Astrocyte (in vitro differentiated cells and primary cell): ENCODE measurements at places on chromosomes 16 and 17. TPM values are rescaled to one million over a fixed set of nuclear protein-coding genes. Genes with fewer than 3 reads are reported as not detected.

GRCh38 chr17:68351395-68351794 lies 60.1 kb downstream of the ARSG start:
- DNase-seq, result peak; percentile 52

- DNase-seq, result no peak
Observed at GRCh38 chr16:53546988-53547391, 44.0 kb upstream of the AKTIP start.

GRCh38 chr17:2449486-2449885 lies 48.6 kb upstream of the MNT start:
- DNase-seq, result no peak

DNA sequence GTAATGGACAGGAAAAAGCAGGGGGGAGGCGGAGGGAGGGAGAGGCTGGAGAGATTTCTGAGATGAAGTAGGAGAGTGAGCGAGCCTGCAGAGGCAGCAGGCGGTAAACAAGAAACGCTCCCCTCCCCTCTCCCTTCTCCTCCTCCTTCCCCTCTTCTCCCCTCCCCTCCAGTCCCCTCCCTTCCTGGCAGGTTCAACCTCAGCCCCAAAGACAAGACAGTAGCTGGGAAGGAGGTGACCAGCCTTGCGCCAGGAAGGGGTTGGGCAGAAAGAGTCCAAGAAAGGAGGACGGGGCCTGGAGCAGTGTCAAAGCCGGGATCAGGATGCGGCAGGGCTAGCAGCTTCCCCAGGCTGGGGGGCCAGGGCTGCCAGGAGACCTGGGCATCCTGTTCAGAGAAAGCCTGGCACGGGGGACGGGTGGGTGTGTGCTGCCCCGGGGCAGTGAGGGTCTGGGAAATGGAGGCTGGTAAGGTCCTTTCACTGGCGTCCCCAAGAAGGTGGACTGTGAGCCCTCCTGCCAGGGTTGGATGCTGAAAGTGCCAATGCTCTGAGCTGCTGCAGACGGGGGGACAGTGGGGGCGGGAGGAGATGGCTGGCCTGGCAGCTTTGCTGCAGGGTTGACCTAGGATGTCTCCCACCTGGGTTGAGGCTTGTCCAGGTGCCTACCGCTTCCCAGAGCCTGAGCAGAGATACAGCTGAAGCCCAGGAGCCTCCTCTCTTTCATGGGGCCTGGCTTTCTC lies 261.6 kb upstream of the TNRC6C start:
- no peak for DNase-seq

EVPL gene
- not detected in 2 replicates for total RNA-seq
